Esophagus mucosa (tissue), 1 donor: ENCODE measurements at places on chromosomes 2 and 18. TPM values are rescaled to one million over a fixed set of nuclear protein-coding genes. Genes with fewer than 3 reads are reported as not detected.
A peak's percentile ranks its signal among the peaks of the same experiment; 100 is the strongest.

Gene RUFY4
- 0.12 TPM for total RNA-seq

DNA sequence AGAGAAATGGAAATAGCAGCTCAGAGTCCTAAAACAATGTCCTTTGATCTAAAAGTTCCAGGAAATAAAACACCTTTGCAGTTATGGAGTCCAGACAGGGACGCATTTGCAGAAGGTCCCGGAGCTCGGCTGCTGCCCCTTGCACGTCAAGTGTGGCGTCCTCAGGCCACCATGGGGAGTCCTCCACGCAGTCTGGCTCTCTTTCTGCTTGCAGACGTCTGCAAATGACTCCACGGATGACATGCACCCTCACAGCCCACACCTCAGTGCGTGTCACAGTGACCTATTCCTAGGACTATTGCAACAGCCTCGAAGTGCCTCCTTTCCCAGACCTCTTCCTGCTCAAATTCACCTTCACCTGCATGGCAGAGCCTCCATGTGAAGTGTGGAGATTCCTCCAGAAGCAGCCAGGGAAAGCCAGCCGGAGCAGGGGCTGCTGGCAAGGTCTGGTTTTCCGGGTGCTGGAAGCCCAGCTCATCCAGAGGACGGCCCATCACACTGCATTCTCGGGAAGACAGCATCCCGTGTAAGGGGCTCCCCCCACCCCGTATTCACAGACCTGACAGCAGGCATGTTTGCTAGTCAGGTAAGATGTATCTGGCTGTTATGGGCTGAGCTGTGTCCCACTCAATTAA lies 137.7 kb downstream of the ASB1 start:
- no peak for ATAC-seq

GRCh38 chr2:60947056-60947455 lies 65.7 kb downstream of the REL start:
- no peak for ATAC-seq

DNA sequence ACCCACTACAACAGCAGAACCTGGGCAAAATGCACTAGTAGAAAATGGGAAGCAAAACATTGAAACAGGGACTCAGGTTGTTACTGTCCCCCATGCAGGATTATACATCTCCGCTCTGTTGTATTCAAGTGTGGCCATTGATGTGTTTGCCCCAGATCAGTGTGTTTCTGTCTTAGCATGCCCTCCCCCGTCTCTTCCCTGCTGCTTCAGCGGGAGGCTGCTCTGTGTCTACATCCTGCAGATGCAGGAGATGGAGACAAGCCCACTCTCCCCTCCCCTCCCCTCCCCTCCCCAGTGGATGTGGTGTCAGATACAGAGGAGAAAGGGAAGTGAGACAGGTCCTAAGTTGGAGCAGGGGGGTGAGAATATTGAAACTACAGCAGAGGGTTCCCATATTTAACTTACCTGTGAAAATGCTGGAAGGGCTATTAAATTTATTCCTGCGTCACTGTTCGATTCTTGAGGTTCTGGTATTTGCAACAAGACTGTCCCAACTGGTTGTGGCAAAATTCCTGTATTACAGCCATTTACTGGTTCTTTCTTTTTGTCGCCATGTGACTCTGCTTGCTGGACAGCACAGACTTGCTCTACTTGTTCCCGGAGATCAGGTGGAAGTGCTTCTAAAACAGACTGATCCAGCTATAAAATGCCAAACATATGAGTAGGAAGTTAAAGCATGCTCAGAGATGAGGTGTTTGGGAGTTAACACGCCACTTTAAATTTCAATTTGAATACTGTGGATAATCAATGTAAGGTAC lies 67.0 kb downstream of the EIF5B start:
- ATAC-seq = peak; percentile 94

GRCh38 chr2:138723196-138723987 lies 56.8 kb downstream of the NXPH2 start:
- ATAC-seq = no peak

- ATAC-seq = no peak
Measured at GRCh38 chr18:62101321-62101721, 85.5 kb downstream of the PIGN start.

DNA sequence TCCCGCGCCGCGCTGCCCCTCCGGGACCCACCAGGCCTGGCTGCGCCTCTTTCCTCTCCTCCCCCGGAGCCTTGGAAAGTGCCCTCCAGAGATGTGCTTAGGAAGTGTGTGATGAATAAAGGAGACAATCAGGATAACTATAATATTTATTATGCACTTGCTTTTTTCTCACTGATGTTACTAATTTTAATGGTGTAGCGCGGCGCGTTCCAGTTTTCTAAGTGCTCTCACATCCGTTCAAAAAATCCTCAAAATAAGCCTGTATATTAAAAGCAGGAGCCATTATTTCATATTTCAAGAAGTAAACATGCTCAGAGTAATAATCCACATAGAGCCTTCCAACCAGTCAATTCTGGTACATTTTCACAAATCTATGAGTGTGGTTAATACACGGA lies 941 bp upstream of the MPPE1 start:
- no peak for ATAC-seq

DNA sequence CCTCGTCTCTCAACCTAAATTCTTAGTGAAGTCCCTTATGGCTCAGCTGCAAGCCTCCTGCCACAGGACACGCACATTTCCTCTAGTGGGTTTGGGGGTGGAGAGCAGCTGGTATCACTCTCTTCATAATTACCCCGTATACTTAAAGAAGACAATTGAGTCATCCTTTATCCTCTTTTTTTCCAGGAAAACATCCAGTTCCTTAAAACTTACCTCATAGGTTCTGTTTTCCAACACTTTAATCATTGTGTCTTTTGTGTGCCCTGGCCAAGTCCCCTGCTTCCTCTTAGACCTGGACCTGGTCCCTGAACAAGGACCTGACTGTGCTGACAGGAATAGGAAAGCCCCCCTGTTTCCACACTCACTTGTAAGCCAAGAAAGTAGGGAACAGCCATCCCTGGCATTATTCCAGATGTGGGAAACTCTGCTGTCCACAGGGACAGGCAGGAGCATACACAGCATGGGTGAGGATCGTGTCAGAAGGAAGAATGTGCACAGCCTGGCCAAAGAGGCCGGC lies 42.3 kb upstream of the MYO1B start:
- ATAC-seq = no peak

GRCh38 chr2:173235947-173236803 lies 118.5 kb upstream of the CDCA7 start:
- ATAC-seq = no peak
